CD4-positive, alpha-beta T cell treated with Interleukin-6 at 100 ng/mL for 8 hours (primary cell): ENCODE measurements at places on chromosomes 3 and 15.

DNA sequence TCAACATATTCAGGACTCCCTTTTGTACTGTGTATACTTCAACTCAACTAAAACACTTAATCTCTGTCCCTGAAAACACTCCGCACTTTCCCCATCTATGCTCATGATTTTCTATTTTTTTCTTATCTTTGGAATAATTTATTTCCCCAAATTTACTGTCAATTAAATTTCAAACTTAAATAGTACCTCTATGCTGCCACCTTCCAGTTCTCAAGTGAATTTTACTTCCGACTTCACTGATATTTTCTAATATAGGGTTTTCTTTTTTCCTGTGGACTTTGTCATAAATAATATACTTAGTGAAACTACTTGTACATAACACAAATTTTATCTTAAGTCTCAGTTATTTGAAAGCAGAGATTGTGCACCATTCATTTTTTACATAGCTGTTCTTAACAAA is 1303.3 kb downstream of the OTOL1 start:
- no peak for DNase-seq

DNA sequence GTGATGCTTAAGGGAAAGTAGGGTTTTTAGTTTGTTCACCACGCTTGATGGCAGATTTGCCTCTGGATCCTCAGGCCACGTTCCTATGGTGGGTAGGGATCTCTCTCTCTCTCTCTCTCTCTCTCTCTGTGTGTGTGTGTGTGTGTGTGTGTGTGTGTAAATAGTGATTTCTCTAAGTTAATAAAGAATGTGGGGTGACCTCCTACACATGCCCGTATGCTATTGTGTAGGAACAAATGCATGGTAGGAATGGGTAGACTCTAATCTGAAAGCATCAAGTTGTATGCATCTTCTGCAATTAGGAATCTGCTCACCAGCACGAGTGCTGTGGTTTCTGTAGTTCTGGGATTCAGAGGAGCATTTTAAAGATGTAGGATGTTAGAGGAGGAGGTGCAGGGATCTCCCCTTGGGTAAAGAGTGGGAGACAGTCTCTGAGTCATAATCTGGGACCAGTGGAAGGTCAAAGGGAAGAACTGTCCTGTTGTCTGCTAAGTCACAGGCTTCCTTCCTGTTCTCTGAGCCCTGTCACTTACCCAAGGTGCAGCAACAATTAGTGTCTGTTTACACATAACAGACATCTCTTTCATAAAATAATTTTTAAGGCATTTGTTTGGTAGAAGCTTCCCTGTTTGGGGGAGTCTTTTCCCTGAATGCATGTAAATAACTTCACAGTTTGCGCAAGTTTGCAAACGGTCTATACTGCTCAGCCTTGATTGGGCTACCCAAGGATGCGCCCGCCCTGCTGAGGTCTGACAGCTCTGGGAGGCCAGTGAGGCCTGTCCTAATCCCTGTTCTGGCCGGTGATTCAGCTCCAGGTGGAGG is 139.8 kb downstream of the IGF1R start:
- DNase-seq, result no peak

DNA sequence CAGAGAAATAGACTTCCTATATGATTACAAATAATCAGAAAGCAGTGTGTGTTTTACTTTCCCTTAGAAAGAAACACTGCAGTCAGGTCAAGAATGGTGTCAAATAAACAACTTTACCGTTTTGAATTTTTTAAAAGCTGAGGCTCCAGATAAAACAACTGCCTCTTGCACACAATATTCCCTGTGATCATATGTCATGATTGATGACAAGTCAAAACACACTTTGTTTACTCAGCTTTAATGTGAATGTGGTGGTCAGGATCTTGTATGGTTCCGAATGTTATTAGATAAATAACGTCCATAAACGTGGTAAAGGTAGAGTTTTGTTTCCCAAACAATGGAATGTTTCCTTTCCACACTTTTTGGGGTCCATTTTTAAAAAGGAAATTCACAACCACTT is 428.4 kb upstream of the MDFIC2 start:
- DNase-seq, result no peak

DNA sequence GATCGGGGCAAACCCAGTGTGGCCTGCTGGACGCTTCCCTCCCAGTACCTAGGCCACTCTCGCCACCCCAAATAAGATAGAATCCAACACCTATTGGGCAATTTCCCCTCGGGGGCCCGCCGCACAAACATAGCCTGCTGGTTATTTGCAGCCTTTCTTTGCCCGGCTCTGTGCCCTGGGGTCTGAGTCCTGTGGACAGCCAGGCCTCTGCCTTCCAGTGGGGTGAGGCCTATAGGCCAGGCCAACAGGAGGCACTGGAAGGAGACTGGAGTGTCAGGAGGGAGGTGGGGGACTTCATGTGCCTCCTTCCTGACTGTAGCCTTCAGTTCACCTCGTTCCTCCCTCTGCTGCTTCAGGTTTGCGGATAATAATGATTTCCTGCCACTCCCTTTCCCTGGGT is 47.4 kb upstream of the LDHAL6B start:
- DNase-seq, result no peak

DNA sequence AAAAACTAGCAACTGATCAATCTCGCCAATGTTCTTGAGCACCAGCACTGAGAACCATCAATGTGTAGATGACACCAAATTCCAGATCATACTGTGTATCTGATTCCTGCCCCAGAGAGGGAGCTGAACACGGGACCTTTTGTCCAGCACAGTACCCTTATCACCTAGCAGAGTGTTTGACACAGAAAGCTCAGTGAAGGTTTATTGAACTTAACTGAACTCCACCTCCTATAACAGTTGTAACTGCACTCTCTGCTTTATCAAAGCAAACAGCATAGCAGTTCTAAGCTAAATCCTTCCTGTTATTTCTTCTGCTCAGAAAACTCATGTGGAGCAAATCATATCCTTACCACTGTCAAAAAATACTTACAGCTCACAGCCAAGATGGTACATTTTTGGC is 183.4 kb upstream of the SLCO3A1 start:
- no peak for DNase-seq

GRCh38 chr15:69082554-69082953 is 68.1 kb downstream of the NOX5 start:
- no peak for DNase-seq

DNA sequence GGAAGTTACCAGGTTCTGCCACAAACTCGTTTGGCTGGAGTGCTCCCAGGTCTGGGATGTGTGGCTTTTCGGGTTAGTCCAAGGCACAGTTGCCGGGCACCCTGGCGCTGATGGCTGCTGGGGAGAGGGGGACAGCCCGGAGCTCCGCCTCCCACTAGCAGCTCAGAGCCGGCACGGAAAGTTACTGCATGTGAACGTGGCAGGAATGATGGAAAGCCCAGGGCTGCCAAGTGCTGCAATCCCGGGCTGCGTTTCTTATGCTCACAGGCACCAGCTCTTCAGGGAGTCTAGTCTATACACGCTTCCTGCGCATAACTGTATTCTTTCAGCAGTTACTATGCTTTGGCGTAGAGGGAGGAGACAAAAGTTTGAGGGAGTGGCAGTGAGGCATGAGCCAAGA is 141.8 kb upstream of the ICE2 start:
- no peak for DNase-seq

DNA sequence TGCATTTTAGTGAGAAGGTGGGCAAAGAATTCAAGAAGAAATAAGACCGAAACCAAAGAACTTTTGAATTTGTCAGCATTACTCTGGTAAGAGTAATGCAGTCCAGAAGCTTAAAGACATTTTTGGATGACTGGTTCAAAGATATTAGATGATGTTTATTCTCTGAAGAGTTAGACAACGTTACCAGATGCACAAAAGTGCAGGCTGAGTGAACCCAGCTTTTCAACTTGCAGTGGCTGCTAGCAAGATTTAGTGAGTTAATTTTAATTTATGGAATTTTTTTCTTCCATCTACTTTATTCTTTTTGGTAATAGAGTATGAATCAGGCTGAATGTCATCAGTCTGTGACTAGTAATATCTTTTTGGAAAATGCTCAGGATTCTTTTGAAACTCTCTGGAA is 267.3 kb upstream of the AZI2 start:
- no peak for DNase-seq

DNA sequence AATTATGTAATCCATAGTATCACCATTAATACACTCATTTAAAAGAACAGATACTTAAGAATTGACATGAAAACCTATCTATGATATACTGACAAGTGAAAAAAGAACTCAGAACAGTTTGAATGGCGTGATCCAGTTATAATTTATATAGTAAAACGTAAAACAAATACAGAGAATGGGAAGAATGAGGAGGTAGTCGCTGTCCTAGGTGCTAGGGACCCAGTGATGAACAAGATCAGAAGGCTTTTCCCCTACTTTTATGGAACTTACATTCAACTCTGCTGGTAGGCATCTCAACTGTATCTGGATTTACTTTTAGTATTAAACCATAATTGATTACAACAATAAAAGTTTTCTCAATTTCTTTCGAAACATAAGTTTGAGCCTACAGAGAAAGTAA is 31.8 kb downstream of the GSK3B start:
- no peak for DNase-seq

- DNase-seq, result no peak
Measured at GRCh38 chr15:86036243-86036642, 43.4 kb upstream of the AGBL1 start.
